ENCODE measurements at places on chromosomes 1 and 21.

DNA sequence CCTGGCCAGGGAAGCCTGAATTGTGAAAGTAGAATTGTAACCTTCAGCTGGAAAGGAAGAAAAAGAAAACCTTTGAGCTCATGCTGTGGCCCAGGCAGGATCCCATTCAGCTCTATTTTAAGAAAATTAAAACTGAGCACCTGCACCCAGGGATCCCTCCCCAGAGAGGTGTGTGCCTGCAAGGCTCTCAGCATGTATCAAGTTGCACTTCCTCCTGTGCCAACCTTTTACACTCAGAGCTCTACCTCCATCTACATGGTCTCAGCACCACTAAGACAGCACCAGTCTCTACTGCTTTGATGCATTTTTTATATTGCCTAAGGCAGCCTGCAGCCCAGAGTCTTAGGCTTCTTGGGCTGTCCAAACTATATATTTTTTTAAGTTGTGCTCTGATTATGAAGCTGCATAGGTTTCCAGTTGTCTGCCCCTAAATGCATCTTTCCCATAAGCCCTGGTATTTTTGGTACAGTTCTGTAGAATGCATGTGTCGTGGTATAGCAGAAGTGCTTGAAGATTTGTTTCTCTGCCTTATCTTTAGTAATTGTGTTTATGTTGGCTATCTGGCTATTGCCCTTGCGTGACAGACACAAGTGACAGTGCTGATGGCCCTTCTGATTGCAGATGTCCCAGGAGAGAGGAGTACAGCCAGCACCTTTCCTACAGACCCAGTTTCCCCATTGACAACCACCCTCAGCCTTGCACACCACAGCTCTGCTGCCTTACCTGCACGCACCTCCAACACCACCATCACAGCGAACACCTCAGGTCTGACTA, 63.1 kb downstream of the PTPRC start:
- DNase-seq = no peak

DNA sequence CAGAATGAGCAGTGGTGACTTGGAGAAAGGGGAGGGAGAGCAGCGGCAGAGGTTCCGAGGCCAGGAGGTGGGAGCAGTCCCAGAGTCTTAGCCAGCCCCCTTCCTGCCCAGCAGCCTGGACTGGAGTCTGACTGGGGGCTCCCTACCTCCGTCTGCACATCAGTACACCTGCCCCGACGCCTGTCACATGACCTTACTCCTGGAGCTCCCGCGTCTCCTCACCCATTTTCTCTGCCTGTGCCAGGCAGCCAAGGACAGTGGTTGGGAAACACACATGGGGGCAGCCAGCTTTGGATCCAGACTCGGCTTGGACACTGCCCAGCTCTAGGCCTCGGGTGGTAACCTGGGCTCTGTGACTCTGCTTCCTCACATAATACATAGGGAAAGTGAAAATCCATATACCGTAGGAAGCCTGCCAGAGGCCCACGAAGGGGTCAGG, 16.9 kb downstream of the ACTRT2 start:
- DNase-seq = no peak

DNA sequence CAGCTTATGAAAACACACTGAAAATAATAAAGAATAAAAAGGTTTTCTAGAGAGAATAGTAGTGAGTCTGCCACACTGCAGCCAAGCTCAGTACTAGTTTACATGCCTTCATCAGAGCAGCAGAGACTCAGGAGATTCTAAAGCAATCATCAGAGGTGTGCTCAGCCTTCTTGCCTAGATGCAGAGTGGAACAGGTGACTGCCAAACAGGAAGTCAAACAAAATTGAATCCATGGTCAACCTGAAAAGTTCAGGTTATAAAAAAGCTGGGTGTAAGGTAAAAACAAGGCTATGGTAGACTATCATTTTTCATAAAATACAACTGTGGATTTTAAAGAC, 165.3 kb upstream of the C1orf105 start:
- no peak for DNase-seq

DNA sequence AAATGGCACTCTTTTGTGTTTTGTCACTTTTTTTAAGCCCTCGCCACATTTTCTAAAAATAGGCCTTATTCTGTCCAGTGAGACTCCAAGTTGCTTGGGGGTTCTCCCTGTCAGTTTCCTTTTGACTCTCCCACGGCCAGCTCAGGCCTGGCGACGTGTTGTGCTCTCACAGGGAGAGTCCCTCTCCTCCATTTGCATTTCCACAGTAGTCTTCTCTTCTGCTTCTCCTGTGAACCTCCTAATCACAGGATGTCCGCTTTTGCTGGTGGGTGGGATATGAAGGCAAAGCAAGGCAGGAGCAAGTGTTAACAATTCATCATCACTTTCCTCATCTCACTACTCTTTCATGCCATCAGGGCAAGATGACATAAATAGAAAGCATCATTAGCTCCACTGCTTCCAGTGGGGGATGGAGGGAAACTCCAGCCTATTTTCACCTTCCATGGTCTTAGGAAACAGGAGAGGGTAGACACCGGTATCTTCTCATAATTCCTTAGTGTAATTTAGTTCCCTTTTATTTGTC, 99.8 kb downstream of the INTS7 start:
- no peak for DNase-seq

DNA sequence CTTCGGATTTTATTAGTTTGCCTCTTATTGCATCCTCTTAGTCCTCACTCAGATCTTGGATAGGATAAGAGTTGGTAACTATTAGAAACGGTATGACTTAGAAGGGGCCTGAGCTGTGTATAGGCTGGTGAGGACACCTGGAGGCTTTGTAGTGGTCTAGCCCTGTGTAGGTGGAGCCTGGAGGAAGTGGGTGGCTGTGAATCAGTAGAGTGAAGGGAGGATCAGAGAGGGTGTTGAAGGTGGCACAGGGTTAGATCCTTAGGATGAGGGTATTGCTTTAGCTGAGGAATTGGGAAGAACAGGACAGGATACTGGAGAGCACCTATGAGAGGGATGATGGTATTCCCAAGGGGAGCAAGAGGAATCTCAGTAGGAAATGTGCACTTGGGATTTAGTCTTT, 5.7 kb downstream of the VANGL1 start:
- no peak for DNase-seq

- DNase-seq = no peak
Measured at GRCh38 chr21:45868086-45868485, 113.5 kb upstream of the COL6A1 start.

- DNase-seq = no peak
Measured at GRCh38 chr1:161330346-161330745, 16.2 kb downstream of the SDHC start.

- no peak for DNase-seq
Measured at GRCh38 chr1:166184012-166184411, 17.2 kb upstream of the FAM78B start.

- DNase-seq = no peak
Measured at GRCh38 chr1:185049670-185050069, 4.3 kb downstream of the RNF2 start.

DNA sequence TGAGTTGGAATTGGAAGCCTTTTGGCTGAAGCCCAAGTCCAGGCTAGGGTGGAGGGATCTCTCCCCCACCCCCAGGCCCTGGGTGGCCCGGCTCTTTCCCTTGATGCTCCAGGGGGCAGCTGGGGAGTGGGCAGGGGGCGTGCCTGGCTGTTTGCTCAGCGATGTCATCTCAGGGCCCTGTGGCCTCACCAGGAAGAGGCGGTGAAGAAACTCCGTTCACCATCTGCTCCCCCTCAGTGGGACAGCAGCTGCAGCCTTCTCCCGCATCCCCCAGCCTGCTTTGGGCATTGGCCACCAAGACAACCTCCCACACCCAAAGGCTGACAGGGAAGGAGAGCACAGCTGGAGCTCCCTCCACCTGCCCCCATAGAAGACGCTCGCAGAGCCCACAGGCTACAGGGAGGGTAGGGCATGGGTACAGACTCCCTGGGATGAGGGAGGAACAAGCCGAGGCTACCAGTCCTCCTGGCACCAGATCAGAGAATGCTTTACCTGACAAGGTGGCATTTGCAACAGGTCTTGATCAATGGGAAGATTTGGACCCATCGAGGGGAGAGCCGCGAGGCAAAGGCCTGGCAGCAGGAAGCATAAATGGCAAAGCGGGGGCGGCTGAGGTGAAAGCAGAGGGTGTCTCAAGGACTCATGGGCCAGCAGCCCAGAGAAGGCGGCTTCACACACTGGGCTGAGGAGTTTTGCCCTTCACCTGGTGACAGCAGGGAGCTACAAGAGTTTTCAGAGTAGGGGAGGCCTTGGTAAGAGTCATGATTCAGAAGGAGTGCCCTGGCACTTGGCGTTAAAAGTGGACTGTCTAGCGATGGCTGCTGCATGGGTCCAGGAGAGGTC, 6.5 kb upstream of the GUCA2A start:
- no peak for DNase-seq

- no peak for DNase-seq
Measured at GRCh38 chr1:67213164-67213563, 46.9 kb downstream of the IL23R start.

GRCh38 chr1:24113641-24114033, 1.7 kb upstream of the MYOM3 start:
- no peak for DNase-seq

- DNase-seq = peak; percentile 79
Measured at GRCh38 chr1:160726498-160727315, 12.3 kb upstream of the SLAMF7 start.

DNA sequence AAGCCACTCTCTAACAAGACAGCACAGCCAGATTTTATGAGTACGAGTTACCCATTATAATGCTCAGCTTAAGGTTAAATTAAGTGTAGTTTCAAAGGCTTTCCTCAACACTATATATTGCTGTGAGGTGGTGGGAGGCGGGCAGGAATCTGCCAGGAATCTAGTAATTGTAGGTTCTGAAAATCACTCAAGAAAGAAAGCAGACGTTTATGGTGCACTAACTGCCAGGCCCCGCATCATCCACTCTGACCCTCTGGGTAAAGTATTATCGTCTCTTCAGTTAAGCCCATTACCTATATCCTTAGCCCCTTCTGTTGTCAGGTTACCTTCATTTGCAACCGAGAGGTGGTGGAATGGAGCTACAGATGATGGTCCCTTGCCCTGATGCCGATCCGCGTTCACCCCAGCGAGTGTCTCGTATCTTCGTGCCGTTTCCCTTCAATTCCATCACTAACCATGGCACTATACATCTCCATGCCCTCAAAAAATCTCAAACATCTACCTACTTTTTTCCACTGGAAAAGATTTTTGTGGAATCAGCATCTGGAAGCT, 12.4 kb downstream of the HMGN1 start:
- DNase-seq = no peak

DNA sequence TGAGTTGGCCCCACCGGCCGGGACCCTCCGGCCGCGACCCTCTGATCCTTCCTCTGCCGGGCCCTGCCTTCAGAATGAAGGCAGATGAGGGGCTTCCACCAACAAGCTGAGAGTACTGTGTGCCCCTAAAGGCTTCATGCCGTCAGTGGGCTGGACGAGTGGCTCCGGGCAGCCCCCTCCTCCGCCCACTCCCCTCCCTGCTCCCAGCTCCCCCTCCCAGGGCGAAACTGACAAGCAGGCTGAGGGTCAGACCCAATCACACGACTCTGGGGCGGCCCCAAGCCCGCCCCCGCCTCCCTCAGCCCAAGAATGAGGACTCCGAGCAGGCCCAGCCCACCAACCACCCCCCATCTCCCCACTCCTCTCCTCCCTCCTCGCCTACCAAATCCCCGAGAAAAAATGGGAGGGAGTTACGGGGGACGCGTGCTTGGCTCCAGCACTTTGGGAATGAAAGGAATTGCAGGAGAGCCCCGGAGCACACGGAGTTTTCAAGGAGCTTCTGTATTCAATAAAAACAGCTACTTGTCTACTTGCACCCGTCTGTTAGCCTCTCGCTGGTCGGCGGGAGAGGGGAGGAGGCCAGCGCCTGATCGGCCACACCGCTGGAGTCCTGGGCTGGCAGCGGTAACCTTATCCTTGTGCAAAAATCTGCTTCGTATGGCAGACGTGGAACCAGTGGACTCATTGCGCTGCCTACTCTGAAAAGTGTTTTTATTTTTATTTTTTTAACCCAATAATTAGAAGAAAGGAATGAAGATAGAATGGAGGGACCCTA, at the start of gene COL11A1:
COL11A1 (minus strand) TSS at position 147 of the 775 bp plus-strand sequence. CDS start 344 bp downstream, outside the sequence.
- no peak for DNase-seq

- no peak for DNase-seq
Measured at GRCh38 chr1:41733725-41734124, 185.0 kb downstream of the HIVEP3 start.

DNA sequence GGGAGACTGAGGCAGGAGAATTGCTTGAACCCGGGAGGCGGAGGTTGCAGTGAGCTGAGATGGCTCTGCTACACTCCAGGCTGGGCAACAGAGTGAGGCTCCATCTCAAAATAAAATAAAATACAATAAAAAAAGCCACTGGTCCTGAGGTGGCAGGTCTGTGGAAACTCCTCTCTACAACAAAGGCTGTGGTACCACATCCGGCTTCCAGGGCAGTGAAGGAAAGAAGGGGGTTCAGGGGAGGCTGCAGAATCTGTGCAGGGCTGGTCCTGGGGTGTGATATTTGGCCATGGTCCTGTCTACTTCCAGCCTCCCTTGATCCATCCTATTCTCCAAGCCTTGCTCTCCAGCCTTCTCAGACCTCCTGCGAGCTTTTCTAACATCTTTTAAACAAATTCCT, 731 bp upstream of the ZNF683 start:
- no peak for DNase-seq

GRCh38 chr21:22609802-22610201, 1611.6 kb downstream of the NCAM2 start:
- DNase-seq = no peak

GRCh38 chr1:71031426-71031825, 16.2 kb downstream of the PTGER3 start:
- no peak for DNase-seq

DNA sequence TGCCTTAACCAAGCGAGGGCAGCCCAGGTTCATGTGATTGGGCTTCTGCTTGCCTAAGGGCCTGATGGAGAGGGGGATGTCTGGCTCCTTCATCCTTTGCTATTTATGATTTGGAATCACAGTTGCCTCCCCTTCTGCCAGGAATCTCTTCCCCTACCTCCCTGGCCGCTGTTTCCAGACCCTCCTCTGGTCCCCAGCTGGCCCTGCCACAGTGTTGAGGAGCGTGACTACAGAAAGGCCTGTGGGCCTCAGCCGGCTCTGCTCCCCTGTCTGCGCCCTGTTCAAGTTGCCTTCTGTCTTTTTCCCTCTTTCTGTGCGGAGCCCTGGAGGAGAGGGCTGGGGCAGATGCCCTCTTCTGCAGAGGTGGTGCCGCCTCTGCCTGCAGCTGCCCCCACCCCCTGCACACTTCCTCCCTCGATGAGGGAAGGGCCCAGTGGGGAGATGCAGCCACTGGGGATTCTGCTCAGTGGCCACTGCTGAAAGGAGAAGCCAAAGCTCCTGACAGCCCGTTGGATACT, 6.5 kb downstream of the KIAA1614 start:
- no peak for DNase-seq

- no peak for DNase-seq
Measured at GRCh38 chr1:241592273-241592958, 47.8 kb downstream of the CHML start.

GRCh38 chr1:10909697-10910680, 102.5 kb upstream of the TARDBP start:
- DNase-seq = no peak

- DNase-seq = no peak
Measured at GRCh38 chr1:145953861-145954260, 4.0 kb downstream of the LIX1L start.

DNA sequence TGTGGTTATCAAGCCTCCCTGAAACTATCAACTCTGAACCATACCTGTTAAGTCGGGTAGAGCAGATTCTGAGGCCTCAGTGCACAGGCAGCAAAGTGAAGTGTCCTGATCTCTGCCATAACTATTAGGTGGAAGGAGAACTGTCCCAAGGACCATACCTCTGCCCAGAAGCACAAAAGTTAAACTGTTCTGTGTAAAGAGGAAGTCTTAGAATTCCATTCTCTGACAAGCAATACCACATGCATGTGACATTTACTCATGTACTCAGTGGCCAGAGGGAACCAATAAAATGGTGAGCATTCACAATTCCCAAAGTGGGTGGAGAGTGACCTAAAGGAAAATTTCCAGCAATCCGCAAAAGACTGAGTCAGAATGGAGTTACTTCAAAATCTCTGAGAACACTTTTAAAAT, 61.0 kb downstream of the TOR3A start:
- DNase-seq = peak; percentile 1

All from GDM1 (cell line).